Stimulated activated CD8-positive, alpha-beta memory T cell treated with anti-CD3 and anti-CD28 coated beads, Interleukin-12 subunit alpha, Interleukin-12 subunit beta, amount 100 ng/mL, for 4 hours (primary cell): ENCODE measurements at places on chromosomes 3 and 15.

DNA sequence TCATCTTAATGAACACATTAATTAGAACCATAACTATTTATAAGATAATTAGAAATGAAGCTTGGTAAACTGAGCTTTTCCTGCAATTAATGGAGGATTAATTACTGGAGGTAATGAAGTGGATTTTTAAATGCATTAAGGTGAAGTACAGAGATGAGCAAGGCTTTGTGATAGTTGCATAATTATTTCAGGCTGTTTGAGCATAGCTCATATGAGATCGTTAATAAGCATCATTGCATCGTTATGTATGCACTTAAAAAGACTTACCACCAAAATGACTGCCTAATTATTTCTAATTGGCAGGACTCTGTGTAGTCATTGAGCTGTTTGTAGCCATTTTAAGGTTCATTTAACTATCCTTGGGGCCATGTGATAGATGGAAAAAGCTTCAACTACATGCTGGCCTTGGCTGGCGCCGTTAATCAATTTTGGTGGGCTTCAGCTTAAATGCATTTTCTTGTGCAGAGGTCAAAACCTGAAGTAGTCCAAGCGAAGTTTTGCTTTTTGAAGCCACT lies 55.3 kb downstream of the RSRC1 start:
- no peak for DNase-seq

GRCh38 chr3:57143886-57144459 lies 21.2 kb downstream of the IL17RD start:
- no peak for DNase-seq

GRCh38 chr3:119977353-119977752 lies 116.9 kb downstream of the GSK3B start:
- no peak for DNase-seq

DNA sequence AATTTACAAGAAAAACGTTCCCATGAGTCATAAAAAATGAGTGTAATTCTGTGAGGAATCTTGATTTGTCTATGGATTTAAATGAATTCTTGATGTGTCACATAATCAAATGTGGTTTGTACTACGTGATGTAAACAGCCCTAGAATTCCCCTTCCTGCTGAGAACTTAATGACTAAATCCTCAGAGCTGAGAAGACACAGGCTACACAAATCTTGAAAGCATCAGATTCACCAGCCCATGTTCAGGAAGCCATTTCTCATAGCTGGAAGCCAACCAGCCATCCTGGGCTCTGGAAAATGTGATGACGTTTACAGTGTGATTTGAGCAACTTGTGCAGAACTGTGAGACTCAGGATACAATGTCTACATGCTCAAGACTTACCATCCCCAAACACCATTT lies 193.7 kb upstream of the MME start:
- DNase-seq = no peak

- DNase-seq = no peak
Observed at GRCh38 chr15:39279311-39279710, 301.6 kb upstream of the THBS1 start.

- no peak for DNase-seq
Observed at GRCh38 chr15:43954181-43954621, 127.4 kb downstream of the WDR76 start.

DNA sequence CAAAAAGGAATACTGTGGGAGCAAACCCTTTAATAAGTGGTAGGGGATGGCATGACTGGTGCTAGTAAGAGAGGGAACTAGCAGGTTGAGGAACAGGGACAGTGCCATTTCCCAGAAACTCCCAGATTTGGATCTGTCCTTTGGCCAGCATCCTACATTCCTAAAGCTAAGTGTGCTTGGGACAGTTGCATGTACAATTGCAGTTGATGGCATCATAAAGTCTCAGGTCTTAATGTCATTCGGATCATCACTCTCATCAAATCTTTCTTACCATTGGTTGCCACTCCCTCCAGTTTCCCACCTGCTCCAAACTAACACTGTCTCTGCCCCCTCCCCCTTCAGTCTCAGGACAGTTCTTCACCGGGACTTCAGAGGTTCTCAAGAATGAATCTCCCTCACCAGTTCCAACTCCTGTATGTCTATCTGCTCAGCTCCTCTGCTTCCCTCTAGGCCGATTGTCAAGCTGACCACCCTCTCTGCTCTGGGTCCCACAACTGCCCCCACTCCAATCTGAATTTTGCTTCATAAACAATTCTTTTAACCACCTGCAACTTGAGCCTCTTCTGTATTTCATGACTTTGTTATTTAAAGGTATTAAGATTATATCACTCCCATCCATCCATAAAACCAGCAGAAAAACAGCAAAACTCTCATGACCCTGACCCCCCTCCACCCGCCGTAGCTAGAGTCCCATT lies 260.8 kb downstream of the CGGBP1 start:
- DNase-seq = no peak

DNA sequence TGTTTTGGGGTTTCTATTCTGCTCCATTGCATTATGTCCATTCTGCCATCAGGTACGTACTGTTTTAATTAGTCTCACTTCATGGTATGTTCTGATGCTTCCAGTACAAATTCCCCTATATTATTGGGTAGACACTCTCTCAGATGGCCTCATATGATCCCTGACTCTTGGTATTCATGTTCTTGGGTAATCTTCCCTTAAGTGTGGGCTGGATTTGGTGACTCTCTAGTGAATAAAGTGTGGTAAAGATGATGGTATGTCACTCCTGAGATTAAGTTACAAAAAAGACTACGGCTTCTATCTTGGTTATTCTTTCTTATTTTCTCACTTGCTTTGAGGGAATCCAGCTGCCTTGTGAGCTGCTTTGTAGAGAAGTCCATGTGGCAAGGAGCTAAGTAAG lies 89.6 kb upstream of the TBC1D5 start:
- DNase-seq = no peak

DNA sequence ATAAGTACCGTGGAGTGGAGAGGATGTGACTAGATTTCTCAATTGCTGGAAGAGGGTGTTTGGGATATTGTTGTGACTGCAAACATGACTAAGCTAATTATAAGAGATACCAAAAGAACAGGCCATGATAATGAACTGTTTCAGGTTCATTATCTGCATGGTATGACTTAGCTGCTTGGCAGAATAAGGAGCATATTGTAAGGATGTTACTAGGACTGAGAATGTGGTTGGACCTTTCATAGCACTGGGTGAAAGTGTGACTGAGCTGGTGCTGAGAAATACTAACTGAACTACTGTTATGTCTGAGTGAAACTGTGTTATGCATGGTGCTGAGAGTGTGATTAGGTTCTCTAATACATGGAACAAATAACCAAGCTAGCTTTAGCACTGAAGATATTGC lies 11.0 kb downstream of the SCN10A start:
- DNase-seq = no peak

GRCh38 chr3:183506674-183507320 lies 48.7 kb downstream of the KLHL6 start:
- no peak for DNase-seq

DNA sequence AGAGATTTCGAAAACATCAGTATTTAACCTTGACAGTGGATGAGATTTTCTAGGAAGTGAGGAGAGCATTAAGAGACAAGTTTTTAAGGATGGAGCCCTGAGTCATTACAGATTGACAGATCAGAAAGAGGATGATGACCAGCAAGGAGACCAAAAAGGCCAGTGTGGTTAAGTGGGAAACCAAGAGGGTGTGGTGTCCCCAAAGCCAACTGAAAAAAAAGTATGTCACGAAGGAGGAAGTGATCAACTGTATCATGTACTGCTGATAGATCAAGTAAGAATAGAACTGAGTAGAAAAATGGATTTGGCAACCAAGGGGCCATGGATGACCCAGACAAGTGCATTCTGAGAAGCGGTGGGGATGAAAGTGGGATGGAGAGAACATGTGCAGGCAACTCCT lies 491.8 kb downstream of the FHIT start:
- no peak for DNase-seq

GRCh38 chr3:8557298-8557697 lies 55.7 kb downstream of the LMCD1 start:
- no peak for DNase-seq

GRCh38 chr3:179463319-179463718 lies 12.0 kb upstream of the GNB4 start:
- DNase-seq = no peak

DNA sequence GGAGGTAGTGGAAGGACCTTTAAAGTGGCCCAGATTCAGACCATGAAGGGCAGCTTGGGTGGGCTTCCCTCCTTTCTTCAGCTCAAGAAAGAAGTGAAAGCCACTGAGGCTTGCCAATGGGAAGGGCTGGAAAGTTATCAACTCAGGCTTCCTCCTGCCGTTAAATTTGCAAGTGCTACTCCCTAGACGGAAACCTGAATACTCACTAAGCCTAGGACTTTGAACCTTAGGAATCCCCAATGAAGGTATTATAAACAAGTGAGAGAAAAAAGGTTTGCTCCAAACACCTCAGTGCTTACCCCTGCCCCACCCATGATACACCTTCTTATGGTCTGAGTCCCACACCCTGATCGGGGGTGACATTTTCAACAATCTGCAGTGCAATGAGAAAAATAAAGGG lies 396.4 kb downstream of the SHQ1 start:
- DNase-seq = no peak

GRCh38 chr15:59618406-59618805 lies 6.8 kb downstream of the GCNT3 start:
- DNase-seq = no peak

DNA sequence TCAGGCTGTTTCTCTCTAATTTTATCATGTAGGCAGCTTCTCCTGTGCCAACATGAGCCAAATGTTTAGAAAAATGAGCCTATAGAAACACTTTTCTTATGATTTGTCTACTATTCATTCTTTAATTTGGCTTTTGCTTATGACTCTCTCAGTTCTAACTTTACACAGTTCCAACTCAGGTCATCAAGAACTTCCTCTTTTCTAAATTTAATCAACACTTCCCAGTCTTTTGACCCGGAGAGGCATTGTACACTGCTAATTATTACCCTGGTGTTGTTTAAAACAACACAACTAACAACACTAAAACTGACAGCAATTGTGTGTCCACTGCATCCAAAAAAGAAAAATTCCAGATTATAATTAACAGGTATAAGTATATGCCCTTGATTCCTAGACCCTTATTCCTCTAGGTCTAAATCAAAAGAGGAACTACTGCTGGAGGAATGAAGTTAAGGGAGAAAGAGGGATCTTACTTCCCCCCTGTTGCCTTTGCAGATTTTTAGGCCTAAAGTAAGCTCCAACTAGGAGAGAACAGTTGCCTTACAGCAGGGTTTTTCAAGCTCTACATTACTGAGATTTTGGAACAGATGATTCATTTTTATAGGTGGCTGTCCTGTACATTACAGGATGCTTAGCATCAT lies 332.2 kb upstream of the GOLIM4 start:
- no peak for DNase-seq

DNA sequence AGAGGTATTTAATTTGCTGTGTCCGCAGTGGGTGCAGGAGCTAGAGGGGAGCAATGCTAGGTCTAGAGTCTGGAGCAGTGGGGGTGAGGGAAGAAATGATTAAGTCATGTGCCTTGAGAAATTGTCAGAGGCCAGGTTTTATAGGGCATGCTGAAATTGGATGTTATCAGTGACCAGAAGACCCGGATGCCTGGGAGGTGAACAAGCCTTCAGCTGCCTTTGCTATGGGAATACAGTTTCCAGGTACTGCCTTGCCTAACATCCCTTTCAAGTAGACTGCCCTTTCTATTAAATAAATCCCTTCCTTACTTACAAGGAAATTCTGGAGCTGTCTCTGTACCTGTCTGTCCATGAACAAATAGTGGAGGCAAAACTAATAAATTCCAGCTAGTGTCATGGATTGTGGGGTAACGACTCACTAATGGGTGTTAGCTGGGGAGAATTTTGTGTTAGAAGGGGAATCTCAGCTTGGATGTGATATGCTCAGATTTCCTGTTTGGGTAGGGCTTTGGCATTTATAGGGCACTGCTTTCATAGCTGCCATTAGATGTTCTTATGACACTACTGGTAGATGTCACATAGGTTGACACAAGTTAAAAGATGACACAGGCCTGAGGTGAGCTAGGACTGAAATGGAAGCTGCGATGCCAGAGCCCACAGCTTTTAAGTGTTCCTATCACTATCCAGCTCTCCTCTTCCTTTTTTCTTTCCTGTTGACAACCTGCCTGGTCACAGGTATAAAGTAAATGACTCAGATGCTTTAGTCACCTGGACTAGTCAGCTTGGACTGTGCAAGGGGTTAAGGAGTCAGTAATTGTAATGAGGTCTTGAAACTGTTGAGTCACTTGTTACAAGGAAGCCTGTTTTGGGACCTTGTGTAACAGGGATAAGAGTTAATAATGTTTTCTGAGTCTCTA lies 21.3 kb downstream of the CHD2 start:
- no peak for DNase-seq

DNA sequence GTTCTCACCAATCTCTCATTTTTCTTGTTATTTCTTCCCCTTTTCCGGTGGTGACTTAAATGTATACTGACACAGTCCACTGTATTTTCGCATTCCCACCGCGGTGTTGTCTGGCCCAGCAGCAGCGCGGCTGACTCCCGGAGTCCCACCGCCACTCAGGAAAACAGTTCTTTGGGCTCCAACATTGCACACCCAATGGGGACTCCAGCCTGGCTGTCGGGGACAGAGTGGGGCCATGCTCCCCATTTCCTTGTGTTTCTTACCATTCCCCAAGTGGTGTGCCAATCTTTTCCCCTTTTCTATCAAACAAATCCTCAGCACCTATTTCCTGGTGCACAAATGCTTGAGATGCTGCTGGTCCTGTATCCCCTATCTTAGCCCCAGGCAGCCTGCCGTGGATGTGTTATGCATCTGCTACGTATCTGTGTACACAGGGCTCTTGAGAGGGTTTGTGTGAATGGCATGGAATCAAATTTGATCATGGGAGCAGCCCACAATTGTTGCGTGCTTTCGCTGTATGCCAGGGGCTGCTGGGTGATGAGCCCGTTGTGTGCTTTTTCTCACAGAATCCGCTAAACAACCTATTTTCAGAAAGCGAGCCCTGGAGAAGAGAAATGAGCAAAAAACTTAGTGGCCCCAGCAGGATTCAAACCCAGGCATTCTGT lies 219.1 kb upstream of the RGMA start:
- no peak for DNase-seq

DNA sequence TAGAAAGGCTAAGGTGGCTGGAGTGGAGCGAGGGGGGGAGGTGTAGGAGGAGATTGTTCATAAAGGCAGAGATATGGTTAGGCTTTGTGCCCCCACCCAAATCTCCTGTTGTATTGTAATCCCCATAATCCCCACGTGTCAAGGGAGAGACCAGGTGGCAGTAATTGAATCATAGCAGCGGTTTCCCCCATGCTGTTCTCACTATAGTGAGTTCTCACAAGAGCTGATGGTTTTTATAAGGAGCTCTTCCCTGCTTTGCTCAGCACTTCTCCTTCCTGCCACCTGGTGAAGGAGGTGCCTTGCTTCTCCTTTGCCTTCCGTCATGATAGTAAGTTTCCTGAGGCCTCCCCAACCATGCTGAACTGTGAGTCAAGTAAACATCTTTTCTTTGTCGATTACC lies 64.7 kb upstream of the CFAP161 start:
- DNase-seq = no peak
